ENCODE measurements at places on chromosomes 5 and 9. TPM values are rescaled to one million over a fixed set of nuclear protein-coding genes. Genes with fewer than 3 reads are reported as not detected.

The SPRY4 gene
- total RNA-seq: 1.3 TPM

The TPPP gene
- total RNA-seq: not detected

The IFNK gene
- total RNA-seq: not detected

The ANKRD20A1 gene
- total RNA-seq: 0.27 TPM

The PCDHA9 gene
- 0.49 TPM for total RNA-seq

The LRRTM2 gene
- total RNA-seq: 3.6 TPM

The RNF180 gene
- total RNA-seq: 3.4 TPM

The SLC22A4 gene
- 3.4 TPM for total RNA-seq

The IL7R gene
- total RNA-seq: 0.90 TPM

The ALDH7A1 gene
- 67.5 TPM for total RNA-seq

The PDLIM4 gene
- total RNA-seq: 37.3 TPM

The NPR2 gene
- 21.4 TPM for total RNA-seq

The FSTL4 gene
- not detected for total RNA-seq

The IFNA2 gene
- not detected for total RNA-seq

The FBLL1 gene
- total RNA-seq: not detected

The ADGRD2 gene
- total RNA-seq: not detected

The IL9 gene
- not detected for total RNA-seq

The PCDHA11 gene
- 0.08 TPM for total RNA-seq

The NTRK2 gene
- total RNA-seq: 3.3 TPM

The FBP1 gene
- not detected for total RNA-seq

The SETD9 gene
- total RNA-seq: 10.6 TPM

The PCDHB15 gene
- total RNA-seq: not detected

The OR1N2 gene
- total RNA-seq: not detected

The CTXN3 gene
- total RNA-seq: not detected

The PCDHGA8 gene
- total RNA-seq: 2.5 TPM

The SPTAN1 gene
- 287 TPM for total RNA-seq

The C9 gene
- not detected for total RNA-seq

The CDX1 gene
- 0.65 TPM for total RNA-seq

The ANKRD31 gene
- total RNA-seq: 0.16 TPM

The ARHGEF39 gene
- total RNA-seq: 3.9 TPM

The DNAJB5 gene
- 9.6 TPM for total RNA-seq

The ANXA2R gene
- total RNA-seq: 3.4 TPM

The PCSK1 gene
- 0.45 TPM for total RNA-seq

Measured in fibroblast of the aortic adventitia (primary cell).